ENCODE measurements at places on chromosomes 1 and 21.

DNA sequence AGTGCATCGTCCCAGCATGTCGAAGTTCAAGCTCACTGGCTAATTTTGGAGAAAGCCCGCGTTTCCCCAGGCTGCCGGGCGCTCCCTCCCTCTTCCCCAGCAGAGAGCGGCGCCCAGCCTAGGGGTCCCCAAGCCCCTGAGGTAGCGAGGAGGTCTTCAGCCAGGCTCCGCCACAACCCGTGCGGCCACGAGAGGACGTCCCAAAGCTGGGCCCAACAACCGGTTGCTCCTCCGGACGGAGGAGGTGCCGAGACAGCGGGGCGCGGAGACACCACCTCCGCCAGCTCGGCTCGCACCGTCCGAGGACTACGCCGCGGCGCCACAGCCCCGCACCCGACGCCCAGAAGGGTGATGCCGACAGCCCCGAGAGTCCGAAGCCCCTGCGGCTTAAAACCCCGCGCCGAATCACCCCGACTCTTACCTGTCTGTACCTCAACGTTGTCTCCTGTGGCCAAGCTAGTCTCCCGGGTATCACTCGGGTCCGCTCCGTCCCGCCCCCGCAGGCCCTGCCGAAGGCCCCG is at the start of gene DENND2C:
TSS of gene DENND2C (minus strand) at position 488 of the 521 bp plus-strand sequence. CDS start 44,065 bp downstream, outside the sequence.
- DNase-seq: no peak

DNA sequence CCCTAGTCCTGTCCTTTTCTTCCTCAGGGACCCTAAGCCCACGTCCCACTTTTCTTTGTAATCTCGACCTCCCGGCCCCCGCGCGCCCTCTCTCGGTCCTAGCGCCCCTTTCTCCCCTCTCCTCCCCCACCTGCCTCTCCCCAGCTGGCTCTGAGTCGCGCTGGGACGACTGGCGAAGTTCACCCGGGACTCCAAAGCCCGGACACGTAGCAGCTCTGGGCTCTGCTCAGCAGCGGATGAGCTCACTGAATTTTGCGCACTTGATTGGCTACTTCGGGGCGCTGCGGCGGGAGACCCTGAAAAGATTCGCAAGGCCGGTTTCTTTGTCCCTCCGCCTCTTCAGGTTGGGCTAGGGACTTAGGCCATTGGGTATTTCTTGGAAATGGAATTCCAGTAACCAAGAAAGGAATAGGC is 16.3 kb upstream of the ACKR1 start:
- DNase-seq: peak; percentile 21

DNA sequence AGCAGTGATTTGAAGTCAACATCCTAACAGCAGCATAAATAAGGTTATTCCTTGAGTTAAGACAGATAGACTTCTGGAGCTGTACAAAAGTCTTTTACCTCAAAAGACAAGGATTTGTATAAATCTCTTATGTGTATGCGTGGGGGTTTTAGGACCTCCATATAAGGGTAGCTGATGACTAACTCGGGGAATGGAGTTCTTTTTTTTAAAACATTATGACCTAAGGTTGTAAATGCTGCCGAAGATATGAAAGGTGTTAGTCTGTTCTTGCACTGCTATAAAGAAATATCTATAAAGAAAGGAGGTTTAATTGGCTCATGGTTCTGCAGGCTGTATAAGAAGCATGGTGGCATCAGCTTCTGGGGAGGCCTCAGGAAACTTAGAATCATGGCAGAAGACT is 90.4 kb downstream of the EPB41 start:
- DNase-seq: no peak

DNA sequence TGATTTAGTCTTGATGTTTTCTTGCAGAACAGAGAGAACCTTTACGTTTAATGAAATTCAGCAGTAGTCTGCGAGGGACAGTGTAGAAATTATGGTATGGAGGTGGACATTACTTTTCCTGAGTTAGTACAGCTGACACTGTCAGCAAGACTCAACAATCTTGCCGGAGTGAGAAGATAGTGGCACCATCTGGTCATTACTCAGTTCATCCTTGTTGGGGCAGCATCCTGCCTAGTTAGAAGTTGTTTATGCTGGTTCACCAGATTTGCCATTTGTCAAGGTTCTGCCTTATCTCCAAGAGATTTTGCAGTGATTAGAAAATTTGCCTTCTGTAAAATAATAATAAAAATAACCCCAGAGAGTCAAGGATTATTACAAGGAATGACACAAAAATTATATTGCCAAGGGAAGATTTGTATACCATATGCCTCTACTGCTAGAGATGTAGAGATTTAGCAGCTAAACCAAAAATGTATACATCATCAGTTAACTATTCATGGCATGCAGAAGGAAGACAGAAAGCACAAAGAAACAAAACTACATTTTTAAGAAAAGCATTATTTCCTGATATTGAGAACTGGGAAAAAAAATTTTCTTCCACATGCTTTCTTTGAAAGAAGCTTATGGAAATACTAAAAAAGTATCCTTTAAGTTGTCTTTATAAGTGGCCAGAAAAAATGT is 1967.4 kb downstream of the NCAM2 start:
- DNase-seq: no peak

- no peak for DNase-seq
Measured at GRCh38 chr1:209617047-209617673, 33.6 kb downstream of the CAMK1G start.

Data from AG10803 (cell line).